ENCODE measurements at places on chromosomes 16 and 17.

DNA sequence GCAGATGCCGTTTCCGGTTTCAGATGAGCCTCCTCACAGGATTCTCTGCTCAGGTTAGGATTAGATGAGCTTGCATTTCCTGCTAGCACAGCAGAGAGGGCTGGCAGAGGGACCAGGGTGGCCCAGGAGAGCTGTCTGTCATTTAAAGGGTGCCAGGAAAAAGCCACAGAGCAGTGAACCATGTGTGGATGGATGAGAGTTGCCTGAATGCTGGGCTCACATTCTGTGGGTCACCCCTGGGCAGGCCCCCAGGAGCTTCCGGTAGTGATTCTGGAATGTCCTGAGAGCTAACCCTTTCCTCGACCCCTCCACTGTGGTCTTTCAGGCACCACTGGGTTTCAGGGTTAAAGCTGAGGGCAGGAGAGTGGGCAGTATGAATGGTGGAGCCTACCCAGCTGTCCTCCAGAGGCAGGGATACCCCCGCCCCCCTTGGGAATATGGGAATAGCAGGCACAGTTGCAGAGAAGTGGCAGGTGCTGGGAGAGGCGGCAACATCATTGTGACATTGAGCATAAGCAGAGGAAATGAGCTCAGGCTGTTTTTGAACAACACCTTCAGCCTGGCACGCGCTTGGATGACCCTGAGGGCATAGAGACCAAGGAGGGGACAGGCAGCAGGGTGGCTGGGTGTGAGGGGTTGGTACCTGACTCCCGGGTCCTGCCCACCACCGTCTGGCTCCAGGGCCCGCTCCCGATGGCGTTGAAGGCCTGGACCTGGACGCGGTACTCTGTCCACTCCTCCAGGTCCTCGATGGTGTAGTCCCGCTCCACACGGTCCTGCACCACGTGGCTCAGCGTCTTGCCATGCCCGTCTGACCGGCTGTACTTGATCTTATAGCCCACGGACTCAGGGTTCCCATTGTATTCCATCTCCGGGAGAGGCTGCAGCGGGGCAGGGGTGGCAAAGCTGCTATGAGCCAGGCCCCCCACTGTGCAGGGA is 83.0 kb upstream of the CDC42EP4 start:
- no peak for DNase-seq

GRCh38 chr16:88005181-88005581 is 53.9 kb downstream of the BANP start:
- DNase-seq = no peak

DNA sequence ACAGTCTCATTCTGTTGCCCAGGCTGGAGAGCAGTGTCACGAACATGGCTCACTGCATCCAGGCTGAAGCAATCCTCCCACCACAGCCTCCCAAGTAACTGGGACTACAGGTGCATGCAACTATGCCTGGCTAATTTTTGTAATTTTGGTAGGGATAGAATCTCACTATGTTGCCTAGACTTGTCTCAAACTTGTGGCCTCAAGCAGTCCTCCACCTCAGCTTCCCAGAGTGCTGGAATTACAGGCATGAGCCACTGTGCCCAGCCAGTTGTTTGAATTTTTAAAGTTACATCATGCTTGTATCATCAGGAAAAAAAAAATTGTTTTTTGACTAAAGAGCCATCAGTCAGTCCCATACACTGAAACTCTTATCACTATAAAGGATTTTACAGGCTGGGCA is 17.1 kb upstream of the VPS4A start:
- no peak for DNase-seq

- no peak for DNase-seq
These were observed 59.3 kb upstream of the BRD7 start for GRCh38 chr16:50428116-50428515.

- no peak for DNase-seq
These were observed 782.7 kb downstream of the CDH11 start for GRCh38 chr16:64339052-64339770.

GRCh38 chr17:72935984-72936383 is 156.5 kb downstream of the SLC39A11 start:
- DNase-seq = no peak

GRCh38 chr17:35312790-35313711 is 60.4 kb downstream of the SLFN11 start:
- peak; percentile 77 for DNase-seq

DNA sequence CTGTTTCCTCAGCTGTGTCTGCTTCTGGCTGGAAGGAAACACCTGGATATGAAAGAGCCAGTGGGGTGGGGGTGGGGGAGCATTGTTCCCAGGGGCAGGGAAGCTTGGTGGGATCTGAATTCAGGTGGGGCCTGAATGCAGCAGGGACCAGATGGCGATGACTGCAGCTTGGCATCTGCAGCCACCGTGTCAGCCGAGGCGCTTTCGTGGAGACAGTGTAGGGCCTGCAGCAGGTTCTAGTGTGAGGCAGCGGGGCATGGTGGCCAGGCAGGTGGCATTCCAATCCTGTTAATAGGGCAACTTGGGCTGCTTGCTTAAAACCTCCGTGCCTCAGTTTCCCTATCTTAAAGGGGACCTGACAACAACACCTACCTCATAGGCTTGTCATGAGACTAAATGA is 1.7 kb downstream of the PIK3R6 start:
- no peak for DNase-seq

GRCh38 chr16:63185235-63185780 is 1149.1 kb upstream of the CDH8 start:
- DNase-seq = no peak

- DNase-seq = no peak
These were observed 103.5 kb upstream of the ZNF750 start for GRCh38 chr17:82943339-82943738.

DNA sequence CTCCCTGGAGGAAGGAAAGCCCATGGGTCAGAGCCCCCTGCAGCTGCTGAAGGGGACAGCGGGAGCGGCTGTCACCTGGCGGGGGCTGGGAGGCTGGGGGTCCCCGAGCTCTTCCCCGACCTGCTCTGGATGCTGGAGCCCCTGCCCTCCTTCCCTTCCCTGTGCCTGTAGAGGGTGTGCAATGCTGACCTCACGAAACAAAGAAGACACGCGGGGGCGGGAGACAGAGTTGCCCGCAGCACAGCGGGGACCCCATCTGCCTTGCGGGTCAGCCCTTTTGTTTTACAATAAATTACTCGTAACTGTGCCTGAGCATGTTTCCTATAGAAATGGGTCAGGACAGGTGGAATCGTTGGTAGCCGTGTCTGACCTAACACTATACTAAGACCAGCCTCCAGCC is 6.3 kb downstream of the SECTM1 start:
- DNase-seq = no peak

DNA sequence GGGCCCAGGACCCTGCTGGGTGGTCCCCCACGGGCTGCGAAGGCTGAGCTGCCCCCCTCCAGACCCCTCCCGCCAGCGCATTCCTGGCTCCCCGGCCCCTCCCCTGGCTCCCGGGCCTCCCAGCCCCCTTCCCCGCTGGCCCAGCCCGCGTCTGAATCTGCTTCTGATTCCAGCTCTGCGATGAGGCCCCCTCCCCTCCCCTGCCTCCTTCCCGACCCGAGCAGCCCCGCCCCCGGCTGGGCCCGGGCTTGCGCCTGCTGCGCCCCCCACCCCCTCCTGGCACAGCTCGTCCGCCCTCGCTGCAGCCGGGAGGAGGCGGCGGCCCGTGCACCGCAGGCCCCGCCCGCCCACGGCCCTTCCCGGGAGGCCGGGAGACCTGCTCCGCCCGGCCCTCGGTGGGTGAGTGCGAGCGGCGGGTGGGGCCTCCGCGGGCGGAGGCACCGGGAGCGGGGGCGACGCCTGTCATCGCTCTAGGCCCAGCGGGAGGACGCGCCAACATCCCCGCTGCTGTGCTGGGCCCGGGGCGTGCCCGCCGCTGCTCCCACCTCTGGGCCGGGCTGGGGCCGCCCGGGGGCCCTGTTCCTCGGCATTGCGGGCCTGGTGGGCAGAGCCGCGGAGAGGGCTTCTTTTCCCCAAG is at the start of gene NTN3:
Gene NTN3 (plus strand): TSS at position 282 of the 637 bp plus-strand sequence. CDS start 405 bp downstream, outside the sequence.
- DNase-seq = no peak

GRCh38 chr17:61436273-61436672 is 15.9 kb upstream of the TBX4 start:
- no peak for DNase-seq

- DNase-seq = no peak
These were observed 55.9 kb upstream of the MTSS2 start for GRCh38 chr16:70741783-70742125.

DNA sequence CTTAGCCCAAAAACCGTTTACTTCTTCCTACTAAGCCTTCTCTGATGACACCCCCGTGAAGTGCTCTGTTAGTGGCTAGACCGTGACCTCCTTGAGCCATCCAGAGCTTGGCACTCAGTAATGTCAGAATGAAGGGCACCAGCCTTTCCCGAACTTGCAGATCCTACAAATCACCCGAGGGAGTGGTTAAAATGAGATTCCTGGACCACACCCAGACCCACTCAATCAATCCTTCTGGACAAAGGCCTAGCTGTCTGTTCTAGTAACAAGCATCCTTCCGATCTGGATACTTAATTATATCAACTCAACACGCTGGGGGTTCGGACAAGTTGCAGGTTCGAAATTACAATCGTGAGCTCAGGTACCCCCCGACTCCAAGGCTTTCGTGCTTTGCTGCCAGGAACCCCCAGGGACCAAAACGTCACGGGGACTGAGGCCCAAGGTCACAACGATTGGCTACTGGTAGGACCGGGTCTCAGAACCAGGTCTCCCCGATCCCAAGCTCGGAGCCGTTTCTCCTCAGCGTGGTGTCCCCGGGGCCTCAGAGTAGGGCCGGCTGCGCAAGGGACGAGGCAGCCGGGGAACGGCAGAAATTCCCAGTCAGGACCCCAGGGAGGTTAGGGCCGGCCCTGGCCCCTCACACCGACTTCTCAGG is 527 bp downstream of the CIAPIN1 start:
- DNase-seq = no peak

DNA sequence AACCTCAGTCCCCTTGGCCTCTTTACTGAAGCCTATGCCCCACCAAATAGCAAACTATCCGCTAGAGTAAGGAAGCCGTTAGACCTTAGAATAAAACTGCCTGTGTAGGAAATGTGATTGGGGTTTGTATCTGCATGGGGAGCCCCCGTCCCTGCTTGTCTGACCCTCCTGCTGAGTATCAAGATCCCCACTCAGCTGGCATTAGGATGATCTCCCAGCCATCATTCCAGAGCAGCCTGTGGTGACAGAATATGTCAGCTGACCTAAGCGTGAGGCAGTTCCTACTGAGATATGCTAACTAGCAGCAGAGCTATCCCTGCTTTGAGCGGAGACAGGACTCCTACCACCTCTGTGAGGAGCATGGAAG is 645 bp upstream of the GFOD2 start:
- no peak for DNase-seq

GRCh38 chr16:81486540-81487061 is 42.0 kb downstream of the CMIP start:
- no peak for DNase-seq

DNA sequence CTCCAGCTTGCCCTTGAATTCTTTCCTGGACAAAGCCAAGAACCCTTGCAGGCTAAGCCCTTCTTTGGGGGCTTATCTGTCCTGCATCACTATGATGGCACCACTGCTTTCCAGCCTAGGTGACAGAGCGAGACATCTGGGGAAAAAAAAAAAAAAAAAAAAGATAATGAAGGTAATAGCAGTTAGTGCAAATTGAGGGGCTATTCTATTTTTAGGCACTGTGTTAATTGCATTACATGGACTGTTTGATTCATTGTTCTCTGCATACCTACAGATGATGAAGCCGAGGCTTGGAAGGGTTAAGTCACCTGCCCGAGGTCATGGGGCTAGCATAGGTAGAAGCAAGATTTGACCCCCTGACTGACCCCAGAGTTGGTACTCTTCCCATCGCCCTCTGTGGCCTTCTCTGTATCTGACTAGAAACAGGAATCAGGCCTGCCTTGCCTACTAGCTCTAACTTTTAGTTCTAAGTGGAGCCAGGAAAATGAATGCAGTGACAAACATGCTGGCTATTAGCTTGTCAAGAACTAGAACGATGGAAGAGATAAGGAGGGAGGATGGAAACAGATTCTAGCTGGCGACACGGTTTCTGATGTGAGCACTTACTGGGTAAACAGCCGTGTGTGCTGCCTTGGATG is 312.1 kb downstream of the SNX29 start:
- DNase-seq = no peak

DNA sequence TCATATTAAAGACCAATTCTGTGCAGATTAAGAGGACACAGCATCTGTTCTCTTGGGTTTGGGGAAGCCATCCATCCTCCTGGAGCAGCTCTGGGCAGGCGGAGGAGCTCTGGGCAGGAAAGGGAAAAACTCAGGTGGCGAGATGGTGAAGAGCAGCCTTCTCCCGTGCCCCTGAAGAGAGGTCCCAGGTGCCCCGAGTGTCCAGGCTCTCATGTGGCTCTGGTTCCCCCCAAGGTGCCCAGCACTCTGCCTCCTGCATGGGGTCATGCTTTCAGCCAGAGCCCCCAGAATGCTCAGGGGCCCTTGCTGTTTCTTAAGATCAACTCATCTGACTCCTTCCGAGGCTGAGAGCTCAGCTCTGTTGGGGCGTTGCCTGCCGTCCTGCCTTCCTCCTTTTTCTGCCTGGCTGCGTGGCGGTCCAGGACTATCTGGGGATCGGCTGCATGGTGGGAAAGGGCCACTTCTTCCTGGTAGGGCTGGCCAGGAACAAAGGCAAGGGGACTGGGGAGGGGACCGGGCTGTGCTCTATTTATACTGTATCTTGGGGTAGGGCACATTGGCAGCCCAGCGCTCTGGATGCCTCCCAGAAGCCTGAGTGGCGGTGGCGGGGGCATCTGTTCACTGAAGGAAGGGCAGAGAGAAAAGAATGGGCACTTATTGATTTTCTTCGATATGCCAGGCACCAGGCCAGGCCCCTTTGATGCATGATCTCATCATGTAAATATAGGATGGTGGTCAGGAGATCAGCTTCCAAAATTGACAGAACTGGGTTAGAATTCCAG is 103.2 kb upstream of the SDK2 start:
- no peak for DNase-seq

DNA sequence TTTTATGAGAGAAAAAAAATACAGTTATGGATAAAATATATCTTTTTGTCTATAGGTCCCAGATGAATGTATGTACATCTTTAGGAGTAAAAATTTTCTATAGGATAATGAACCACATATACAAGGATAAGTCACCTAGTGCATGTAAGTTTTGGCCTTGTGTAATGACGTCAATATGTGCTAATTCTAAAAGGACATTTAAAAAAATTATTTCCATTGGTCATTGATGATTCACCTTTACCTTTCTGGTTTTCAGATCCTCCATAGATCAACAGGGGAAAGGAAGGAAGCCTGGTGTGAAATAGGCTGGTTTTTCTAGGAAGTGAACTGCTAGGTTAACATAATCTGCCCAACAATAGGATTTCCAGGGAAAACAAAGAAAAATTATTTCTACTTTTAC is 684.3 kb upstream of the SOX9 start:
- DNase-seq = no peak
